ENCODE measurements at places on chromosomes 3 and 15.
A peak's percentile ranks its signal among the peaks of the same experiment; 100 is the strongest.

DNA sequence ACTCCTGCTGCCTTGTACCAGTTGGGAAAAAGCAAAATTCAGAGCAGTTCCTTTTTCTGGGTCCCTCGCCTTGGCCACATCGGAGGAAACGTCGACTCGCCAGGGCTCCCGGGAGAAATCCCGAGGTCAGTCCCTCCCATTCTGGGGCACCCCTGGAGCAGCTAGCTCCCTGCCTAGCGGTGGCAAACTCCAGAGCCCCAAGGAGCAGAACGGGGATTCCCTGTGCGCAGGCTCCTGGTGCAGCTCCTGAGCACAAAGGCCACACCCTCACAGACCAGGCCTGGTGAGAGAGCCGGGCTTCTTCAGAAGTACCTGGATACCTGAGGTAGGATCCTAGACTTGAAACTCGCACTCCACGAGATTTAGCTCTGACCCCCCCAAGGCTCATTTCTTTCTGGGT is 2.6 kb downstream of the LRRC3B start:
- no peak for DNase-seq

DNA sequence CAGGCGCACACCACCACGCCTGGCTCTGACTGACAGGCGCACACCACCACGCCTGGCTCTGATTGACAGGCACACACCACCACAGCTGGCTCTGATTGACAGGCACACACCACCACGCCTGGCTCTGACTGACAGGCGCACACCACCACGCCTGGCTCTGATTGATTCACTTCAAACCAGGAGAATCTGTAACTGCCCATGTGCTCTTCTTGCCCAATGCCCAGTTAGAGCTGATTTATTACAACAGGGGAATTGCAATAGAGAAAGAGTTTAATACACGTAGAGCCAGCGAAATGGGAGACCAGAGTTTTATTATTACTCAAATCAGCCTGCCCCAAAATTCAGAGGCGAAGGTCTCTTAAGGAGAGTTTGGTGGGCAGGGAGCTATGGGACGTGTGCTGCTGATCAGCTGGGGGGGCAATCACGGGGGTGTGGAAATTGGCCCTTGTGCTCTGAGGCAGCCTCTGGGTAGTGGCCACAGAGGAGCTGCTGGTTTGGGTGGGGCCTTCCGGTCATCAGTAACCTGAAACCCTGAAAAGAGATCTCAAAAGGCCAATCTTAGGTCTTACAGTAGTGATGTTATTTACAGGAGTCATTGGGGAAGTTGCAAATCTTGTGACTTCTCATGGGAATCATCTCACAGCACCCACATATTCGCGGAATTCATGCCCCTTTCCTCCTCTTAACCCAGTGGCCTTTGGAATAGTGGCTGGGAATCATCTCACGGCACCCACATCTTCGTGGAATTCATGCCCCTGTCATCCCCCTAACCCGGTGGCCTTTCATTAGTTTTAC is 63.8 kb upstream of the TFRC start:
- DNase-seq, result peak; percentile 24

GRCh38 chr3:13877911-13878280 is 2.0 kb downstream of the WNT7A start:
- no peak for DNase-seq

- no peak for DNase-seq
Observed at GRCh38 chr3:133248389-133248788, 151.5 kb upstream of the BFSP2 start.

- no peak for DNase-seq
Observed at GRCh38 chr15:70375006-70375431, 277.3 kb upstream of the TLE3 start.

DNA sequence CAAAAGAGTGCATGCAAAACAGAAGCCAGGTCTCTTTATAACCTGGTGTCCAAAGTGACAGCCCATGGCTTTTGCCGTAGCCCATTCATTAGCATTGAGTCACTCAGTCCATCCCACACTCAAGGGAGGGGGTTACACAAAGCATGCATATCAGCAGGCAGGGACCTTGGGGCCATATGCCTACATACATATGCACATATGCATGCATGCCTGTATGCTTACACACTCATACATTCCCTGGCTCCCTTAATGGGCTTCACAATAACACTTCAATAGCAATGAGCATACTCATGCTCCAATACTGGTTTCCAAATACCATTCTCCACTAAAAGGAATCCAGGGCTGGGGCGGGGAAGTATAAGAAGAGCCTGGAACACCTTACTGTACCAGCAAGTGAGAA is 22.0 kb downstream of the TRPM1 start:
- peak; percentile 62 for DNase-seq

- no peak for DNase-seq
Observed at GRCh38 chr3:34396288-34396687, 597.9 kb downstream of the PDCD6IP start.

- DNase-seq, result no peak
Observed at GRCh38 chr3:140500473-140500872, 177.4 kb upstream of the TRIM42 start.

- DNase-seq, result no peak
Observed at GRCh38 chr15:43316971-43317346, 13.4 kb downstream of the LCMT2 start.

DNA sequence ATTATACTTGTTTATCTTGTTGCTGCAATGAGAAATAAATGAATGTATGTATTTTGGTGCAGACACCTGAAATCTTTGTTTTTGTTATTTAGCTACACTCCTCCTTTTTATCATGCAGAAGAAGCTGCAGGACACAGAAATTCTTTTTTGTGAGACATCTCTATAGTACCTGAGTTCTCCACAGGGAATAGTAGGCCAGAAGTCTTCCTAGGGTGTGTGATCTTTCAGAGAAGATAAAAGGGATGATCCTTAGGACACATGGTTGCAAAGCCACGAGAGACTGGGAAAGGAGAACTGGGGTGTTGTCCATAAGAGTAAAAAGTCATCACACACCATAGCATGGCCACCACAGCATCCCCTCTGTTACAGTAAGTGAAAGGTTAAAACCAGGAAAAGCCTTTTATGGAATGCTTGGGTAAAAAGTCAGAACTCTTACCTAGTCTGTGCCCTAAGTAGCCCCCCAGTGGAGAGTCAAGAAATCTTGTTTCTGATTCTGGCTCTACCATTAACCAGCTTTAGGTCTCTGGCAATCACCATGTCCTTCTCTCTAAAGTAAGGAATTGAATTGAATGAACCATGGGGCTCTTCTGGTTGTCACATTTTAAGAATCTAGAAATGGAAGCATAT is 31.9 kb upstream of the ADGRG7 start:
- no peak for DNase-seq

DNA sequence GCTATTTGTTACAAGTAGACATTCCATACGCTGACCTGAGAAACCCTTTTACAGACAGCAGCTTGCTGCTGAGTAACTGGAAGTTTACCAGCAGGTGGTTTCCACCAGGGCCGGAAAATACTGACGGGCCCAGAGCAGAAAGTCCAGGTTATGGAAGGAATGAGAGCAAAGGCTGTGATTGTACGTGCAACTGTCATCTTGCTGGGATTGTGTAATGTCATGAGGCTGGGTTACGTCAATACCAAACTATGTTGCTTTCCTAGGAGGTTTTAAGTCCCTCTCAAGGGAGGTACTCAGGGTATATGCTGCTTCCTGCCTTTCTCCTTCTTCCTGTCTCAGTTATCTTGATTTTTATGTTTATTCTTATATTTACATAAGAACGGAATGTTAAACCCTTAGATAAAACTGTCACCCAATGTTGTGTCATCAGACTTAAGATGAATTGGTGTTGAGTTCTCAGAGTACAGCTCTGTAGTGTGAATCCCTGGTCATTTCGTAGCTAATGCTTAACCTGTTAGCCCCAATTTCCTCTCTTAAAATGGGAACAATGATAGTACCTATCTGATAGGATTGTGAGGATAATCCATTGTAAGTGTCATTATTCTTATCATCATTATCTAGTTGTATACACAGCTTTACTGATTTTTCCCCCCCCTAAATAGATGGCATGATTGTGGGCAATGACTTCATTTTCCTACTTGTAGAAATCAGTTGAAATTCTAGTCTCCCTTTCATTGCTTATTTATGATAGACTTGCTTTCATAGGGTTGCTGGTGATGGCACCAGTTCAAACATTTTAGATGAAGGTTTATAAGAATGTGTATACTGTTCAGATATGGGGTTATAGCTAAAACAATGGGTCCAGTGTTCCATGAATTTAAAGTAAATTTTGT is 101.4 kb downstream of the FNDC3B start:
- DNase-seq, result peak; percentile 95

DNA sequence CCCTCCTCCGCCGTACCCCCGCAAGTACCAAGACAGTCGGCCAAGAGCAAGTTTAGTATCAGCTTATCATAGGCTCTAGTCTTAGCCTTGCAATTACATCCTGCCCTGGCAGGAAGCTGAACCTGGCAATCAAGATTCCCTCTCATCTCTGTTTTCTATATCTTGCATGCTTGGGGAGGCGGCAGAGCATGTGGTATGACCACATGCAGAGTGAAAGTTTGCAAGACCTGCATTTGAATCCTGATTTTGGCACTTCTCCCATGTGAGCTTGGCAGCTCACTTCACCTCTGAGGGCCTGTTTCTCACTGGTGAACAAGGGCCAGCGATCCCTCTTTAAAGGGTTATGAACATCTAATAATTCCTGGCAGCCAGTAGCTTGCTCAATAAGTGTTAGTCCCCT is 106.1 kb upstream of the FRMD4B start:
- no peak for DNase-seq

DNA sequence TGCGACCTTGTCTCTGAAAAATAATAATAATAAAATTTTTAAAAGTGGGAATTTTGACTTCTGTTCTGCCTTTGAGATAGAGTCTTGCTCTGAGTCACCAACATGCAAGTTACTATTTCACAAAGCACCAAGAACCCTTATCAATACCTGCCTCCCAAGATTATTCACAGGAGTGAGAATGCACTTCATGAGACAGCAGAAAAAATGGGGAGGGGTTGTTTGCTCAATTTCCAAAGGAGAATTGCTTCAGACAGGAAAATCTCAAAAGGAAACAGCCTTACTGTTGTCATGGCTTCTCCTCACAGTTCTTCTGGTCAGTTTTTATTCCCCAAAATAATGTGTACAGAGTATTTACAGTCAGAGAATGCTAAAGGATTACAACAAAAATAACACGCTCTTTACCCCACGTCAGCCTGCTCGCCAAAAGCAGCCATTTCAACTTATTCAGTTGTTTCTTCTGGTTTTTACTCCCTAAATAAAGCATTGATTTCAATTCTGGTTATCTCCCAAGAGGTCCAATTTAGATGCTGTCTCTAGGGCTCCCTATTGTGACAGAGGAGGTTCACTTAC is 89.0 kb downstream of the PPCDC start:
- DNase-seq, result no peak

All from HCEC 1CT (cell line).